ENCODE measurements at places on chromosomes 2 and 18.

DNA sequence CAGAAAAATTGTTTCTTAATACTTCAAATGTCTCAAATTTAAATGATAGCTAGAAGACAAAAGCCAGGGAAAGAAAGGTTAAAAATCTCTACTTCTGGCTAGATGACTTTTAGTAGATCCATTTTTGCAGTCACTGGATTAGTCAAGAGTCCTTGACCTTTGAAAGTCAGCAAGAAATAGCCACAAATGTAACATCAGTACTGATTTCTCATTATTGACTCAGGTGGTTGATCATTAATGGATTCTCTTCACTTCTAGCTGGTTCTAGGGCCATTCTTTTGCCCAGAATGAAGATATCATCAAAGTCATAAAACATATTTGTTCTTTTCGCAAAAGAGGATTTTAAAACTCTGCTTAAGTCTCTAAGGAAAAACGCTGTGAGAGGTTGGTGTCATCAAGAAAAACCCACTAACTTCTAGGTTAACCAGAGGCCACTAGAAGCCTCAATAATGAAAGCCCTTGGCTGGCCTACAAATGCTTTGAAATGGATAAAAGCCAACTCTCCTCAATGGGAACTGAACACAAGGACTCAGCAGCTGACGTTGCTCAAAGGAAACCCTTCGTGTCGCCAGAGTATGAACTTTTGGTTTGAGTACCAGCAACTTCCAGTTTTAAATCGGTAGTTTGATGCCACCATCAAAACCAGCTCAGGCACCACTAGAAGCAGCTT is 66.3 kb downstream of the IRS1 start:
- no peak for DNase-seq

DNA sequence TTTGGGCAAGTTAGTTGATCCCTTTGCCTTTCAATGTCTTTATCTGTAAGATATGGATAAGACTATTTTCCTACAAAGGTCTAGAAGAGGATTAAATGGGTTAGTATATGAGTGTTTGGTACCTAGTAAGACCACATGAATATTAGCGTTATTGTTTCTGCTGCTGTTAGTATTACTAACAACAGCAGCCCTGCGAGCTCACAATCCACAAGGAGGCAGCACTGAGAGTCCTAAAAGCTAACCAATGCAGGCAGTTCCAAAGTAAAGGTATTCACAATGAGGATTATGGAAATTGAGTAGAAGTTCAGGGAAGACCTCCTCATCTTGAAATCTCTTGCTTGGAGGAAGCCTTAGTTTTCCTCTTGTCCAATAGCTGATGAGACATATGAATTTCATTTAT is 248.9 kb downstream of the TDRD15 start:
- no peak for DNase-seq

DNA sequence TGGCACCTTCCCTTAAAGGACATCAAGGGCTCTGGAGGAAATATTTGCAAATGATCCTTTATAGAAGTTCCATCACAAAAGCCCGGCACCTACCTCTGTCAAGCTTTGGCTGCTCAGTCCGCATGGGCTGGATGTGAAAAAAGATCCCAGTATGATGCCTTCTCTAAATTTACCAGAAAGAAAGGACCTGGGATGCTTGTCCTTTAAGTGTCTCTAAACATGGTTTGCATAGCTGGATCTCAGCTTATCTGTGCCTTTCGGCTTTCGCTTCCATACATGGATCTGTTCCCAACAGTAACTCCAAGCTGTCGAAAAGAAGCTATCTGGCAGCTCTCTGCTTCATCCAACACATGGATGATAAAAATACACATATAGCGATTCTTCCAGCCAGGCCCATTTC is 60.4 kb upstream of the SLC8A1 start:
- no peak for DNase-seq

DNA sequence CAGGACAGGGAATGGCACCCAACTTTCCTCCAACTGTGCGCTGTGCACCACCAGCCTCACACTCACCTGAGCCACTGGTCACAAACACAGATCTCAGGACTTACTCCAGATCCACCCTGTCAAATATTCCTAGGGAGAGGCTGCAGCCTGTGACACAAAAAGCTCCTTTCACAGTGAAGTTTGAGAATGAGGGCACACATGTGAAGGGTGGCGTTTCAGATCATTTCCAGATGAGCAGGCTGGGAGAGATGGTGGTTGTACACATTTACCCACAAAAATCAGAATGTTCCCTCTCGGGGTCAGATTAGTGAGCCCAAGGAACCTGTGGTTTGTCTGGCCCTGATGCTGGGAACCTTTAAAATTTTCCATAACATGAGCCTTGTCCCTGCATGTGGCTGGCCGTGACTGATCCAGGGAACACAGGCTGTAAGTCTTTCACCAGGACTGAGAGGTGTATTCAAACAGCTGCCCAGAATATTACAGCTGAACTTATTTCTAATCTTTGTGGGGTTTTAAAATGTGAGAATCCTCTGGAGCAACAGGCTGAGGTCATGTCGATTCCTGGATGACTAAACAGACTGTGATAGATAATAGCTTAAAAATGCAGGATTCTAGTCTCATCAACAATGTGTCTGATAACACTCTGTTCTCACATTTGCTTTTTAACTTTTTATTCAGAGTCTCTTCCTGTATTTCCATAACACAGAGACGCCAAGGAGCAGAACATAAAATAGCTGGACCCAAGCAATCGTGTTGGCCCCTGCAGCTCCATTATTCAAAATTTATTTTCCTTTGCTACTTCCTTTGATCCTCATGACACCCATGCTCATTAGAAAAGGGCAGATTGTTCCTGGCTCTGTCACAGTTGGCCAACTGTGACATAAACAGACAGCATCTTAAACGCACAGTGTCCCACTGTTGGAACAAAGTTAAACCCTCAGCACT is 35.5 kb downstream of the IL1R2 start:
- DNase-seq: peak; percentile 61

DNA sequence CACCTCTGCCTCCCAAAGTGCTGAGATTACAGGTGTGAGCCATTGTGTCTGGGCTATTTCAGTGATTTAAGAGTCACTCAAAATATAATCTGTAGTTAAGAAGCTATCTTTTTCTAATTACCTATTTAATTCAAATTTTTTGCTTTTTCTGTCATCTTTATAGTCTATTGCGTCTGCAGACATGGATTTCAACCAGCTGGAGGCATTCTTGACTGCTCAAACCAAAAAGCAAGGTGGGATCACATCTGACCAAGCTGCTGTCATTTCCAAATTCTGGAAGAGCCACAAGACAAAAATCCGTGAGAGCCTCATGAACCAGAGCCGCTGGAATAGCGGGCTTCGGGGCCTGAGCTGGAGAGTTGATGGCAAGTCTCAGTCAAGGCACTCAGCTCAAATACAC is 95.1 kb downstream of the COMMD1 start:
- no peak for DNase-seq

- DNase-seq: no peak
Measured at GRCh38 chr18:71760541-71760940, 783.6 kb downstream of the CBLN2 start.

GRCh38 chr2:76296438-76296837 is 585.7 kb upstream of the GCFC2 start:
- no peak for DNase-seq

GRCh38 chr2:20931346-20931745 is 108.4 kb upstream of the LDAH start:
- DNase-seq: no peak

Data from myocyte (in vitro differentiated cells).